CD4-positive, alpha-beta T cell treated with Interleukin-15 for 1 hour (primary cell): ENCODE measurements at places on chromosomes 2 and 18.

DNA sequence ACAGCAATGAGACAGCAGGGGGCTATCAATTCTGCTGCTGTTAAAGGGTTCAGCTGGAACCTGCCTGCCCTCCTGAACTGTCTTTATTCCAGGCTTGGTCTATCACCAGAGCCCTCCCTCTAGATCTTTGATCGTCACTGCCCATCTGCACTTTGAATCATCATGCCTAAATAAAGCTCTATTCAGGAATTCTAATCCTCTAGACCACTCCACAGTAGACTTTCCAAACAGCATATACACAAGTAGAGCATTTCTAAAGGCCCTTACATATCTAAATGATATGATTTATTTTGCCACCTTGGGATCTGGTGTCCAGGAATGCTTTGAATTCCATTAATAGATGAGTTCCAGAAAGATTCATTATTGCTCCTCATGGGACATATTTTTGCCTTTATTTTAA, 542.1 kb upstream of the SYT4 start:
- no peak for DNase-seq

GRCh38 chr2:7502336-7502735, 585.1 kb downstream of the RNF144A start:
- DNase-seq = no peak

DNA sequence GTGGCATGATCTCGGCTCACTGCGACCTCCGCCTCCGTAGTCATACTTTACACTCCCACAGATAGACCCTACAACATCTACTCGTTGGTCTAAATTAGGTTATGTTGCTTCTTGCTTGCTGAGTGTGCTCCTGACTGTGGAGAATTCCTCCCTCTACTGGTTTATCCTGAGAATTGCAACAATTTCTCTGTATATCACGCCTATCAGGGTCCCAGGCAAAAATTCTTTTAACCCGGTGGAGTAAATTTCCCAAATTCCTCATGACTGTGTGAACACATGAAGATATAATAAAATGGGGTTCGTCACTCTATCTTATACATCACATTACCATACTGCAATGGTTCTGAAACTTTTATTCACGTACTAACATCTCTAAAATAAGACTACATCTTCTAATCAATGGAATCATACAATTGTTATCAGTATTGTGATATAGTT, 156.7 kb downstream of the EVA1A start:
- DNase-seq = no peak

DNA sequence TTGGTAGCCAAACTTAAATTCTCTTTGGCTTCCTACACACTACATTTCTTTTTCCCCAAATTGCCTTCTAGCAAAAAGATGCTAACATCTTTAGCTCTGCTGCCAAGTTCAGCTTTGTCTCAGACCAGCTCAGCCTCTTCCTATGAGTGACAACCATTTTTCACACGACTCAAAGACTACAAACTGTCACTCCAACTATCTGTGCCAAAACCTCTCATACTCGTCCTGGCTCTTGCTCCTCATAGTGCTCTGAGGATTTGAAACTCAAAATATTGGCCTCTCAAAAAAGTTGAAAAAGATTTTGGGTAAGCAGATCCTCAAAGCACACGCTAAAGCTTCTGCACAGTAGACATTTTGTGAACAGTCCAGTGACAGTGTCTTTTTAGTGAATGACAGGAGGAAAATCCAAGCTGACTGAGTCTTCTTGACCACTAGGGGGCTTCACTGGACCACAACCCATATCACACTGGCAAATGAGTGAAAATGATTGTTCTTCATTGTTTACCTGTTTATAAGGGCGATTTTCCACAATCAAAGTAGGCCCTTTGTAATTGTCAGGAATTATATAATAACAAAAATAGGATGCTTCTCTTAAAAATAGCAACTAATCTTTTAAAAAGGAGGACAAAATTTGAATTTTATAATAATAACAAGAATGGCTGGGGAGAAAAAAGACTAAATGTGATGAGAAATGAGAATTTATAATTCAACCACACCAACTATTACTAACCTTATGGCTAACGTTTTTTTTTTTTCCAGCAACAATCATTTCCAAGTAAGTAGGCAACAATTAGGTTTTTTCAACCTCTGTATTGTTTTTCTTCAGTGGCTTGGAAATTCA, 85.5 kb upstream of the PGAP1 start:
- DNase-seq = no peak

- DNase-seq = no peak
Measured at GRCh38 chr2:1925516-1925915, 181.2 kb upstream of the PXDN start.

DNA sequence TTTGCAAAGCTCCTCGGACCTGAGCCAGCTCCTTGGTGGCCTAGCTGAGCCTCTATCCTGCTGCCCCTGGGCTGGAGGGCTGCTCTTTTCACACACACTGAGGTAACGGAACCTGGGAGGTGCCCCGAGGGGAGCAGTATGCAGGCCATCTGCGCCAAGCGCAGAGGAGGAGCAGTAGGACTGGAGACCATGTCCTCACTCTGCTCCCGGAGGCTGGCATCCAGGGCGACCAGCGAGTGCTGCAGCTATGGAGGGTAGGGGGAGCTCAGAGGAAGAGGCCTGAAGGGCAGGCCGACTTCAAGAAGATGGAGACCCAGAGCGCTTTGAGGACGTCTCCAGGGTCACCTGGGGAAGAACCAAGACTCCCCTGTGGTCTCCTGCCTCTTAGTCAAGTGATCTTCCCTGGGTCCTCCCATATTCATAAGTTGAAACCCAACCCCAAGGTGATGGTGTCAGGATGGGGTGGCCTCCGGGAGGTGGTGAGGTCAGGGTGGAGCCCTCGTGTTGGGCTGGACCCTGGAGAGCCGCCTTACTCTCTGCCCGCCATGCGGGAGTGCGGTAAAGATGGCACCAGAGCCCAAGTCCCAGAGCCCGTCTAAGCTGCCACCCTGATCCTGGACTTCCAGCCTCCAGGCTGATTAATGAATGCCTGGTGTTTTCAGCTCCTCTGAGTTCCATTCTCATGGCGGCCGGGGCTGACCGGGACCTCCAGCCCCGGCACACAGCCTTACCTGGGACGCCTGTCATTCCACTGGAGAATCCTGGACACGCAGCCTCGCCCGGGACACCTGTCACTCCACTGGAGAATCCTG, 160.7 kb downstream of the NDUFA10 start:
- no peak for DNase-seq

GRCh38 chr2:38076710-38077430, 919 bp upstream of the CYP1B1 start:
- DNase-seq = peak; percentile 24

- DNase-seq = no peak
Measured at GRCh38 chr18:69715191-69715795, 232.4 kb downstream of the CD226 start.

DNA sequence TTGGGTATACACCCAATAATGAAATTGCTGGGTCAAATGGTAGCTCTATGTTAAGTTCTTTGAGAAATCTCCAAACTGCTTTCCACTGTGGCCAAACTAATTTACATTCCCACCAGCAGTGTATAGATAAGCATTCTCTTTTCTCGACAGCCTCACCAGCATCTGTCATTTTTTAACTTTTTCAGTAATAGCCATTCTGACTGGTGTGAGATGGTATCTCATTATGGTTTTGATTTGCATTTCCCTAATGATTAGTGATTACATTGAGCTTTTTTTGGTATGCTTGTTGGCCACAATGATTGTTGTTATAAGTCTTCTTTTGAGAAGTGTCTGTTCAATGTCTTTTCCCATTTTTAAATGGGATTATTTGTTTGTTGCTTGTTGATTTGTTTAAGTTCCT, 50.4 kb upstream of the EPAS1 start:
- no peak for DNase-seq

DNA sequence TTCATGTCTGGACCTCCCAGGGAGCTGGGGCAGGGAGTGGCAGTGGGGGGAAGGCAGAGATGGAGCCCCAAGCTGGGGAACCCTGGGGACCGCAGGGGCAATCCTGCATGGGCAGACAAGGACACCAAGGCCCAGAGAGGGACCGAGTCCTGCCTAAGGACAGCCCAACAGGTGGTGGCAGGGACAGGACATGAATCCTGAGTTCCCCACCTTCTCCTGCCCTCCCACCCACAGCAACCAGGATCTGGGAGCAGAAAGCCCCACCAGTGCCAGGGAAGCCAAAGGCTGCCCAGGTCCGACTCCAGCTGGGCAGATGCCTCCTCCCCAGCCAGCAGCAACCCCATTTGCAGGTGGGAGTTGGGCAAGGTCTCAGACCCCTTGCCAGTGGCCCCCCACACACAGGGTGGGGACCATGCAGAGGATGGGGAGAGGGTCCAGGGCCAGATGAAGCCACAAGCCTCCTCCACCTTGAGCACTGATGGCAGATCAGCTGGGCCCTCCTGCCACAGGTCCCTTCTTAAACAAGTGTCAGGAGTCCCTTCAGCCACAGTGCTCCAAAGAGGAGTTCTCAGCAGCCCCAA, 6.3 kb downstream of the ADRA2B start:
- DNase-seq = peak; percentile 14

DNA sequence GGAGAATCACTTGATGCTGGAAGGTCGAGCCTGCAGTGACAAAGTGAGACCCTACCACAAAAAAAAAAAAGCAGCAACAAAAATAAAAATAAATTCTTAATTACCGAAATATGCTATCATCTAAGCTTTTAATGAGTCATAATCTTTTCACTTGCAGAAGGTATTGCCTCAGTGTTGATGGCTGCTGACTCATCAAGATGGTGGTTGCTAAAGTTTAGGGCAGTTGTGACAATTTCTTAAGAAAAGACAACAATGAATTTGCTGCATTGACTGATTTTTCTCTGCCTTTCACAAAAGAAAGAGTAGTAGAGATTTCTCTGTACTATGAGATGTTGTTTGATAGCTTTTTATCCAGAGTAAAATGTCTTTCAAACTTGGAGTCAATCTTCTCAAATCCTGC, 1809.0 kb downstream of the SUCLG1 start:
- no peak for DNase-seq

DNA sequence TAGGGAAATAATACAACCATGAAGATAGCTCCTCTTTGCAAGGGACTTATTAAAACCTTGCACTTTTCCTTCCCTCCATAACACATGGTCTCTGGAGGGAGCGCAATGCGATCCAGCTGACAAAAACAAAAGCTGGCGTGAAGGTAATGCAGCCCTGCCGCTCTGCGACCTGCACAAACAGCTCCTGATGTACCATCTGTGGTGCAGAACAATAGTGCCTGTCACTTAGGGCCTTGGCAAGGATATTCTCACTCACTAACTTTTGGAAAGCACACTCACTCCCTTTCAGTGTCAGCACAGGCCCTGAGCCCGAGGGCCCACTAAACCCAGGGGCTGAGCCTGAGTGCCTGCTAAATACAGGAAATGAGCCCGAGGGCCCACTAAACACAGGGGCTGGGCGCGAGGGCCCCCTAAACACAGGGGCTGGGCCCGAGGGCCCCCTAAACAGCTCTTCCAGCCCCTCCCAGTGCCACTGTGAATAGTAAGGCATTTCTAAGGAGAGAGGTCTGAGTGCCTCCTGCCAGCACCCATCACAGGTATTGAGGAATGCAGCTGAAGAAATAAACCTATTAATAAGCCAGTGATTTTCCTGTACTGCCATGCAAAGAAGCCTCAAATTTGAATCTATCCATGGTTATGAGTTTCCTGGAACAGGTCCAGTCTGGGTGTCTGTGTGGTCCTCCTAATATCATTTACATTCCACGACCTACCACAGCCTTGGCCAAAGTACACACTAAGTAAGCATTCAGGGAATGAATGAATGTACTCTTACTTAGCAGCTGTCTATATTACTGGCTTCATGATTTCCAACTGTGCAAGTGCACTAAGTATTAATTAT, 9.3 kb downstream of the L3MBTL4 start:
- DNase-seq = no peak

- no peak for DNase-seq
Measured at GRCh38 chr18:48621240-48621639, 82.4 kb downstream of the CTIF start.

GRCh38 chr2:165349181-165349580, 110.0 kb downstream of the SCN2A start:
- DNase-seq = no peak

- no peak for DNase-seq
Measured at GRCh38 chr2:6202756-6203155, 510.6 kb downstream of the SOX11 start.

DNA sequence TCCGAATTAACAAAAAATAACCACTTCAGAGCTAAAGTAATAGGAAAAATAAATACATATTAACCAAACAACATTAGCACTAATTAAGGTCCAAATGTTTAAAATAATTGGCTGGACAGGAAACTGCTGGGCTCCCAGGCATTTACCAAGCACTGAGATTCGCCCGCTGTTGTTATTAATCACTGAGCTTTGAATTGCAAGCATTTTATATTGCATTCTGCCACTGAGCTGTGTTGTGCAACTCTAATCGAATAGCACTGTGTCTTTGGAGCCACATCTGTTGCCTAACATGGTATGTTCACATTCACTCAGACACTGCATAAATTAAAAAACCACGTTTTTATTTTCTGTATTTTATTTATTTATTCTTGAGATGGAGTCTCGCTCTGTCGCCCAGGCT, 88.9 kb downstream of the SOWAHC start:
- no peak for DNase-seq

DNA sequence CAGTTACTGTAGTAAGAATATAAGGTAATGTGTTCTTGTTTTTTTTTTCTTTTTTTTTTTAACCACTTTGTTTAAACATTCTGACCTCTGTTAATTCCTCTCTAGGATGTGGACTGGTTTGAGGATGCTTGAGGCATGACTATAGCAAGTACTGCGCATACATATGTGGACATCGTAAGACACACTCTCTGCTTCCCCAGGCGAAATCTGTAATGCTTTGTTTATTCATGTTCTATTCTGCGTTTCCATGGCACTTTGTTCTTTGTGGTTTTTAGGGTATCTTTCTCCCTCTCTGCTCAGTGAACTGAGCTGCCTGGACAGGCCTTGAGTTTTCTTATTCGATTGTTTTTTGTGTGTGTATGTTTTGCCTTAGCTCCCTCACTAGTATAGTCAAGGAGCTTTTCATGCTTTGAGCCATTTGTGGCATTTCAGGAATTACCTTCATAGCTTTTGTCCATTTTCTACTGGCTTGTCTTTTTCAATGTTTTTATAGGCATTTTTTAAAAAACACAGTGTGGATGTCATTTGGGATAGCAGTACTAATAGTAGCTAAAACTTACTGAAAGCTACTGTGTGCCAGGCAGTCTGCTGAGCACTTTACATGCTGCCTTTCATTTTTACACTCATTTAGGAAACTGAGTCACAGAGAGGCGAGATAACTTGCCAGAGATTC, 1.9 kb upstream of the SH3BP4 start:
- DNase-seq = no peak

GRCh38 chr2:38066421-38067115, 9.4 kb downstream of the CYP1B1 start:
- no peak for DNase-seq

DNA sequence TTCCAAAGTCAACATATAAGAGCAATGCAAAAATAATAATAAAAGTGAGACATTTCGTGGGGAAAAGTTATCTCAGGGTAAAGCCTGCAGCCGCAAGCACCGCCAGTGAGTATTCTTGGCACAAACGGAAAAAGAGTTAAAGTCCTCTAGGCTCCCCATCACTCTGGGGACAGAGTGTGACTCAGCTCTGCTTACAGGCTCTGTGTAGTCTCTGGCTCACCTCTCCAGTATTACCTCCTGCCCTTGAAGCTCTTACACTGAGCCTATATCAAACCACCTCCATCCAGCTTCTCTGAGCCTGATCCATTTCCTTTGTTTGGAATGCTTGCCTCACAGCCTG, 55.5 kb downstream of the MTHFD2 start:
- DNase-seq = no peak

- no peak for DNase-seq
Measured at GRCh38 chr2:129070663-129071062, 752.0 kb upstream of the HS6ST1 start.
